ENCODE measurements at places on chromosomes 16 and 17. TPM values are rescaled to one million over a fixed set of nuclear protein-coding genes. Genes with fewer than 3 reads are reported as not detected.

DNA sequence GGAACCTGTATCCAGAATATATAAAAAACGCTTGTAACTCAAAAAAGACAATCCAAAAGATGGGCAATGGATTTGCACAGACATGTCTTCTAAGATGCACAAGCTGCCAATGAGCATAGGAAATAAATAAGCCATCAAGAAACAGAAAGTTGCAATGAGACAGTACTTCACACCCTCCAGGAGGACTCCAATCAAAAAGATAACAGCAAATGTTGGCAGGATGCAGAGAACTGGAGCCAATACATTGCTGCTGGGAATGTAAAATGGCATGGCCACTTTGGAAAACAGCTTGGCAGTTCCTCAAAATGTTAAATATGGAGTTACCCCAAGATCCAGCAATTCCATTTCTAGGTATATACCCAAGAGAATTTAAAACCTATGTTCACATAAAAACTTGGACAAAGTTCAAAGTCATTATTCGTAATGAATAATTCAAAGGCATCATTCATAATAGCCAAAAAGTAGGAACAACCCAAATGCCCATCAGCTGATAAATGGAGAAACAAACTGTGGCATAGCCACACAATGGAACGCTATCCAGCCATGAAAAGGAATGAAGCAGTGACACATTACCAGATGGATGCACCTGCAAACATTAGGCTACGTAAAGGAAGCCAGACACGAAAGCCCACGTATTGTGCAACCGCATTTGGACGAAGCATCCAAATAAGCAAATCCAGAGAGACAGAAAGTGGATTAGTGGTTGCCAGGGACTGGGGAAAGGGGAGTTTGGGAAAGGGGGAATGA, 25.6 kb downstream of the GGA2 start:
- H3K4me1 ChIP-seq = peaks cover 1% of the 10 kb centered on the region
- DNase-seq = no peak
- peaks cover 59% of the 10 kb centered on the region for H3K36me3 ChIP-seq
- H3K27ac ChIP-seq = no peak overlapping the region
- H3K27me3 ChIP-seq = no peaks in the 10 kb centered on the region

- no peak overlapping the region for H3K4me3 ChIP-seq
- H3K27me3 ChIP-seq = peaks cover 15% of the 10 kb centered on the region
- peaks cover 5% of the 10 kb centered on the region for H3K4me1 ChIP-seq
- DNase-seq = no peak
- no peak overlapping the region for H3K27ac ChIP-seq
- no peaks in the 10 kb centered on the region for H3K36me3 ChIP-seq
Measured at GRCh38 chr16:85840801-85841200, 41.3 kb downstream of the COX4I1 start.

- peaks cover 65% of the 10 kb centered on the region for H3K27me3 ChIP-seq
- peaks cover 11% of the 10 kb centered on the region for H3K36me3 ChIP-seq
- no peak overlapping the region for H3K27ac ChIP-seq
Measured at GRCh38 chr16:3186946-3187690, 886 bp upstream of the OR1F1 start.

SMPD3 gene
- total RNA-seq = 11.1 TPM

FBXW10 gene
- not detected for total RNA-seq

KCNH6 gene
- not detected for total RNA-seq
